Right renal cortex interstitium (tissue), 3 donors: ENCODE measurements at places on chromosomes 7 and 10.

DNA sequence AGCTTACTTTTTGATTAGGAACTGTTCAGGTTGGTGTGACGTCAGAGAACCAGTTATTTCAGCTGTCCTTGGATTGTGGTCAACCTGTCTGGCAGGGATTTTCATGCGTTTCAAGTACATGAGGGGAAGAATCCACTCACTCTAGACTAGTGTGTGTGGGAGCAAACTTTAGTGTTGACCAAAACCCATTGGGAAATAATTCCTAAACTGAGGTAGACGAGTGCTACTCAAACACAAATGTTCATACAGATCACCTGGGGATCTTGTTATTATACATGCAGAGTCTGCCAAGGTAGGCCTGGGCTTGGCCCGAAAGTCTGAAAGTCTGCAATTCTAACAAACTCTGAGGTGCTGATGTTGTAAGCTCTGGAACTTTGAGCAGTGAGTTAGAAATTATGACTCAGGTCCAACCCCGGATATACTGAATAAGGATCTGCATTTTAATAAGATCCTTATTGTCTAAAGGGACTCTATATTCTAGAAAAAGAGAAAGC is 111.1 kb upstream of the CREB5 start:
- DNase-seq, result no peak

- DNase-seq, result no peak
Measured at GRCh38 chr7:102024769-102025391, 207.5 kb downstream of the CUX1 start.

GRCh38 chr10:111211706-111212105 is 134.9 kb downstream of the ADRA2A start:
- DNase-seq, result no peak

GRCh38 chr10:118565301-118566075 is 30.0 kb downstream of the PRLHR start:
- no peak for DNase-seq

DNA sequence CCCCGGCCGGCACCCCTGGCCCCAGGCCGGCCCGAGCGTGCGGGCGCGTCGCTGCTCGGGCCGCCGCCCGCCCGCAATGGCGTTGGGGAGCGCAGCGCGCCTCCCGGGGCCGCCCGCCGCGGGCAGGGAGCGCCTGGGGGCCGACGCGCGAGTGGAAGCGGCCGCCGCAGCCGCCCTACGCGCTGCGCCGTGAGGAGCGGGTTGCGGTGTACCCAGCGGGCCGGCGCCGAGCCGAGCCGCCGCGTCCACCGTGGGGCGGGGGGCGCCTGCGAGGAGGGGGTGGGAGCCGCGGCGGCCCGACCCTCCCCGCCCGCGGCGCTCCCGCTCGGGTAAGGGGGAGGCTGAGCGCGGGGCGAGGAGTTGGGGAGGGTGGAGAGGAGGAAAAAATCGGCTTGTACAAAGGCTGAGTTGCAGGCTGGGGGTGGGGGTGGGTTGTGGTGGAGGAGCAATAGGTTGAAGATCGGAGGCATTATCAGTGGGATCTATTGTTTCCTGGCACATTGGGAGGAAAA is 473 bp downstream of the PPP1R9A start:
- no peak for DNase-seq

DNA sequence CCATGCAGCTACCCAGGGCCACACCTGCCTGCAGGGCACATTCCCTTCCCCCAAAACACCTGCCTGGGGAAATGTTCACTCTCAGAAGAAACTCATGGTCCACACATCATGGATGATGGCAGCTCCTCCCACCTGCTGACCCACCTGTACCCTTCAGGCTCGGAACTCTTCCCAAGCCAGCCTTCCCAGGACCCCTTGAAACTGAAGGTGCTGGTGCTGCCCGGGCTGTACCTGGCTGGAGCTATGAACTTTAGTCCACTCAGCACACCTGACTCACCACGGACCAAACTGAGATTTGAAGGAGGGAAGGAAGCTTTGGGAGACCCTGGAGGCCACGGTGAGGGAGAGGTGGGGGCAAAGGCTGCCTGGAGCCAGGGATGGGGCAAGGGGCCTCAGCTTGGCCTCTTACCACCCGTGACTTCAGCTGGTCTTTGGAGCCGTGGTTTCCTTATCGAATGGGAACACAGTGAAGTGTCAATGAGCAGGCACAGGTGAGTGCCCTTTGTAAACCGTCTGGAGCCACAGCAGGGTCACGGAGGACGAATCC is 30.1 kb upstream of the INPP5A start:
- no peak for DNase-seq

DNA sequence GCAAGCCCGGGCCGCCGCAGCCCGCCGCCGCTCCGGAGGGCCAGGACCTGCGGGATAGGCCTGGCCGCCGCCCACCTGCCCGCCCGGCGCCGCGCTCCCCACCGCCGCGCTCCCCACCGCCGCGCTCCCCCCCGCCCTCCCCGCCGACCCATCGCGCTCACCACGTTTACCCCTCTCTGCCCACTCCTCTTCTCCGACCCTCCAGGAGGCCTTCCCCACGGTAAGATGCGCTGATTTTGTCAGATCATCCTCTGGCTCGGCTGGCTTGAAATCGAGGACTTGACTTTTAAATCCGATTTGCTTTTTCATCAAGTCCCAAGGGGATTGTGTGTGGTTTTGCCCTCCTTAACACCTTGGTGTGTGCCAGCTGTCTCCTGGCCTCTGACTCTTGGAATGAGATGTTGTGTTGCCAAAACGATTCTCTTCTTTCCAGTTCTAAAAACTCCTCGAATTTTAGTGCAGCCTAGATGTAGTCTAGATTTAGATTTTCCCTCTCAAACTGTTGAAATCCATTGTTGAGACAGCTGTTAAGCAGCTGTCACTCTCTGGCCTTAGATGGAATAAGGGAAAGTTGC is 738 bp downstream of the POM121 start:
- DNase-seq, result no peak

DNA sequence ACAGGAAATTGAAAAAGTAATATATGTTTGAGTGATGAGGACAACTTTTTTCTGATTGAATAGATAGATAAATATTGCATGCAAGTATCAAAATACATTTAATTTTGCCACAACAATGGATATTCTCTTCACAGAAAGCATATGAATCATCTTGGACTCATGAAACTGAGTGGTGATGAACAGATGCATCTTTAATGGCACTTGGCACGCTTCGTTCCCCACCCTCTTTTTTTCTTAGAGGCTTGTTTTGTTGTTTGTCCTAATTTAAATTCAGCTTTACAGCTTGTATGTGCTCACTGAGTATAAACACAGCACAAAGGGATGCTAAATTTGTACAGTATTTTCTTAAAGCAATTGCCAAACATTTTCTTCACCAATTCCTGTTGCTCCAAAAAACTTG is 145.0 kb upstream of the YAE1 start:
- no peak for DNase-seq

- DNase-seq, result no peak
Measured at GRCh38 chr7:44045226-44046014, 918 bp downstream of the DBNL start.

GRCh38 chr7:7527047-7527446 is 8.6 kb downstream of the COL28A1 start:
- DNase-seq, result no peak

GRCh38 chr10:61795551-61795950 is 105.9 kb upstream of the ARID5B start:
- DNase-seq, result no peak

- no peak for DNase-seq
Measured at GRCh38 chr10:27744802-27745731, 552 bp downstream of the MKX start.
